ENCODE measurements at places on chromosomes 2 and 18.

DNA sequence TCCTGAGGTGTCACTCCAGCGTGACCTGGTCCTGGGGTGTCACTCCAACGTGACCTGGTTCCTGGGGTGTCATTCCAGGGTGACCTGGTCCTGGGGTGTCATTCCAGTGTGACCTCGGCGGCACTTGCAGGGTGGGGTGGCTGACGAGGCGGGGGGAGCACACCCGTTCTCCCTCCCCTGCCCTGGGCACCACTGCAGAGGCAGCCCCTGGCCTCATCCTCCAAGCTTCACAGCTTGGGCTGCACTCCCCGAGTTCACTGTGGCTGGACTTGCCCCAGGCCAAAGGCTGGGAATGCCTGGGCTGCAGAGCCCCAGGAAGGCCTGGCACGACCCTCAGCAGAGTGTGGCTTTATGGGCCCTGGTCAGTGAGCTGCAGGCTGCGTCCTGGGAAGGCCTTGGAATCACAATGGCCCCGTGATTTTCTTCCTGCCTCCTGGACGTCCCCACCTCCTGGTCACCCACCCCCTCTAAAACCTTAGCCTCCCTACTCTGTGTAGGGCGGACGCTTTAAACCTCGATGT, 88.3 kb downstream of the NFATC1 start:
- DNase-seq: no peak

- no peak for DNase-seq
These were observed 146.9 kb upstream of the STON1 start for GRCh38 chr2:48383036-48383435.

DNA sequence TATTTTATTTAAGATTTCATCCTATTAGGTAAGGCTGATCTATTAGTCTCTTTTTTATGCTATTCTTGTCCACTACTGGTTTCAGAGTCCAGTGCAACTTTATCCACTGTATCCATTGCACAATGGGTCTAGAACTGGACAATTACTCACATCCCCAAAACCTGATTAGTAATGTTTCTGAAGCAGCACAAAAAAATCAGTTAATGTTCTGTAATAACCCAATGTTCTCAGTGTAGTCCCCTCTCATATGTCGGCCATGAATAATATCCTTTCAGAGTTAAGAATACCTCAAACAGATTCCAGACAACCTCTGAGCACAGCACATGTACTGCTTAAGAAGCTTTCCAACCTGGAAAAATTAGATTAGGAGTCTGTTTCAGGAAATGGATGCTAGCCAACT, 29.7 kb downstream of the MGAT4A start:
- DNase-seq: no peak

GRCh38 chr2:174635015-174635593, 37.5 kb upstream of the WIPF1 start:
- no peak for DNase-seq

GRCh38 chr2:221943076-221943810, 355.6 kb downstream of the PAX3 start:
- peak; percentile 10 for DNase-seq

- DNase-seq: no peak
These were observed 228.5 kb downstream of the TTC32 start for GRCh38 chr2:19673213-19673791.

- DNase-seq: no peak
These were observed 12.5 kb downstream of the ZC3H8 start for GRCh38 chr2:112242384-112242783.

DNA sequence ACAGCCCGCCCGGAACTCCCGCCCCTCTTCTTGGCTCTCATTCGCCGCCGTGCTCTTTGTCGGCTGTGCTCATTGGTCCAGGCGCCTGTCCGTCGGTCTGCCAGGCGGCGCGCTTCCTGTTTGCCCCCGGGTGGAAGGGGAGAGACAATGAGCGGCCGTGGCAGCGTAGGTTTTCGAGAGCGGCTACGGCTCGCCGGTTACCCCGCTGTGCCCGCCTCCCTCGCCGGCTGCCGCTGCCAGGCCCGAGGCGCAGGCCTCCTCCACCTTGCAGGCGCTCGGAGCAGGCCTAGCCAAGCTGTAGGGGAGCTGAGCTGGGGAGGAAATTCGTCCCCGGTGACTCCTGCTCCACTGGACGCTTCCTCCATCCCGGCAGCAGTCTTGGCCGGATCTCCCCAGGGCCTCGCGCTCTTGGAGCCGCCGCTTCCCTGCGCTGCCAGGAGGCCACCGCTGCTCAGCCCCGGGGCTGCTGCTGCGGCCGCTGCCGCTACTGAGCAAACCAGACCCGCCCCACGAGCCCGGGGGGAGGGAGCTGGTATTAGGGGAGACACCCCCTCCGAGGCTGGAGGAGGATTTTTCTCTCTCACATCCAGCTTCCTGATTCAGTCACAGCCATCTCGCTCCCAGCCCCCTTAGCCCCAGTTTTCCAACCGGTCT, at the start of gene SP3:
Gene SP3 (minus strand): TSS at position 2 of the 654 bp plus-strand sequence. CDS start 202 bp downstream, outside the sequence.
- peak; percentile 84 for DNase-seq

DNA sequence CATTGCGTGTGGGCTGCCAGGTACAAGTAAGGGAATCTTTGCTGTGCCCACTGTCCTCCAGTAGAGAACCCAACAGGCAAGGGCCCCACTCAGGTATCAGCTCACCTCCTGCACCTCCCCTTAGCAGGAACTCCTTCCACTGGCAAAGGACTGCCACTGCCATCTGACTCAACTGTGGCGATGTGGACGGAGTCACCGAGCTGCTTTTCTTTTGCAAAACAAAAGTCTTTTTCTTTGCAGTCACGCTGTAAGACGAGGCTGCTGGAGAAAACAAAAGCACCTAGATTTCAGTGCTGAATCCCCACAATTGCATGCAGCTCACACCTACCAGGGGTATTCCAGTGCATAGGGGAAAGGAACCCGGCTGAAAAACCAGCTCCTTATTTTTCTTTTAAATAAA, 7.9 kb downstream of the MTERF4 start:
- no peak for DNase-seq

- DNase-seq: no peak
These were observed 204.8 kb downstream of the SETBP1 start for GRCh38 chr18:44885507-44885906.

DNA sequence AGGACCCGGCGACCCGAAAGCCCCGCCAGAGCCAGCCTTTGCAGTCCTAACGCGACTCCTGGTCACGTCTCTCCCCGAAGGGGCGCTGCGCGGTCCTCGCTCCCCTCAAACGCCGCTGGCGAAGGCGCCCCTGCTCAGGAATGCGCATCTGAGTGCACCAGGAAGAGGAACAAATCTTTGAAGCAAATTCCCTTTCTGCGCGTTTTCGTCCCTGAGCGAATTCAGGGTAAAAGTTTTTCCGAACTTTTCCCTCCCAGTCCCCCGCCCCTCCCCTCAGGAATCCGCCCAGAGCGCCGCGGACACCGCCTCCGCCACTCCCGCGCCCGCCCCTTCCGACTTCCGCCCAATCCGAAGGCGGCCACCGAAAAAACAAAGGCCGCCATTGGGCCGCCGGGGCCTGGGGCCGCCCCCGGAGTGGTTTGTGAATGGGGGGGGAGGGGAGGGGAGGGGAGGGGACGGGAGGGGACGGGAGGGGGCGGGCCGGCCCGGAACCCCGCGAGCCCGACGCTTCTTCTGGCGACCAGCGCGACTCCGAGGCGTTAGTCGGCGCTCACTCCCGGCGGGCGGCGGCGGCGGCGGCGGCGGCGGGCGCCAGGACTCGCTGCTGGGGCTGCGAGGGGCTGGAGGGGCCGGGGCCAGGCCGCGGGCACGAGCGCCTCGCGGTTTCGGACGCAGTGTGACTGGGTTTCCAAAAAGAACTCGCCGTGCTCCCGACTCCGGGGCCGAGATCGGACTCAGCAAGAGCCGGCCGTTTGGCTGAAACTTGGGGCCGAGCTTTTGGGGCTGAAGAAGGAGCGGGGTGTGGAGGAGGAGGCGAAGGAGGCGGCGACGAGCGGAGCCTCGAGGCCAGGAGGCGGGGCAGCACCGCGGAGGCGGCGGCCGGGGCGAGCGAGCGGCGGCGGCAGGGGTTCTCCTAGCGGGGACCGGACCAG, at the start of gene FZD7:
Gene FZD7 (plus strand): TSS at position 539 of the 932 bp plus-strand sequence. CDS start 793 bp downstream, outside the sequence.
- DNase-seq: peak; percentile 56

Data from non-pigmented ciliary epithelial cell (primary cell).